ENCODE measurements at places on chromosomes 4 and X. TPM values are rescaled to one million over a fixed set of nuclear protein-coding genes. Genes with fewer than 3 reads are reported as not detected.

ADH4 gene
- not detected for total RNA-seq

DNA sequence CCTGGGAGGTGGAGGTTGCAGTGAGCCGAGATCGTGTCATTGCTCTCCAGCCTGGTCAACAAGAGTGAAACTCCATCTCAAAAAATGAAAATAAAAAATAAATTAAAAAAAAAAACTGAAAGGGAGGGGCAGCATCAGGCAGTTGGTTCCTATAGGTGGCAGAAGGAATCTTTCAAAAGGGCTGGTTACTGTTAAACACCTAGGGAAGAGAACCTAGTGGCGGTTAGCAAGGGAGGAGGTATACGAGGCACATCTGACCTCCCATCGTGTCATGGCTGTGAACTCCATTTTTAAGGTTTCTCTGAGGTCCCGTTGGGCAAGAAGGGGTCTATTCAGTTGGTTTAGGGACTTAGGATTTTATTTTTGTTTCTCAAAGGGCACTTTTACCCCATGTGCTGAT lies 150.1 kb downstream of the SLC7A11 start:
- DNase-seq: peak; percentile 30

DNA sequence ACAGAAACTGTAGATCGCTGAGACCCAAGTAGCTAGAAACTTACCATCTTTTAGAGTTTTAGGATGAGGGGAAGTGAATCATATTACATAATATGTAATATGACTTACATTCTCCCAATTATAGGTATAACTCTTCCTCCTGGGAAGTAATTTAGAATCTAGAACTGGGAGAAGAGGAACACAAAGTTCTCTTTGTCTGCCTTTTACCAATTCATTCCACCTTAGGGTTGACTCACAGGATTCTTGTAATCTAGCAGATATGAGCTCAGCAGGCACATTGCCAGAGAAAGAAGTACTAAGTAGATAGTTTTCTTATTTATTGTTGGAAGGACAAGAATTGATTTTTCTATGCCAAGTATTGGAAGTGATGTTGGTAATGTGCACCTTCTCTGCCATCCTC lies 58.0 kb upstream of the CCSER1 start:
- DNase-seq: no peak

- DNase-seq: peak; percentile 47
Measured at GRCh38 chr4:184453365-184454160, 20.8 kb downstream of the IRF2 start.

- no peak for DNase-seq
Measured at GRCh38 chrX:32280921-32281320, 930.4 kb downstream of the DMD start.
